ENCODE measurements at places on chromosomes 2 and 18.

DNA sequence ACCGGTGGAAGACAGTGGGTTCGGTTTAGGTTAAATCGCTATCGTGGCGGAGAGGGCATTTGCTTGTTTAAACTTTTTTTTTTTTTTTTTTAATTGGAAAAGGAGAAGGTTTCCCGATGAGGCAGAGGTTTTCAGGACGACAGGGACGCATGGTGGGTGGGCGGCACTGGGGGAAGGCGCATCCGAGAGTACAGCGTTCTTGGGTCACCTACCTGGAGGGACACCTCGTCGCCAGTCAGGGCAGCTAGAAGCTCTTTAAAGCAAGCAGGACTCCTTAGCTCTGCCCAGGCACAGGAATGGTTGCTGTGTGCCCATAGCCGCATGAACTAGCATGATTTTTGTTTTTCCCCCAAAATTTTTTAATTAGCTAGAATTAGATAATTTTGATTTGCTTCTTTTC, 437 bp downstream of the LDLRAD4 start:
- DNase-seq: no peak

DNA sequence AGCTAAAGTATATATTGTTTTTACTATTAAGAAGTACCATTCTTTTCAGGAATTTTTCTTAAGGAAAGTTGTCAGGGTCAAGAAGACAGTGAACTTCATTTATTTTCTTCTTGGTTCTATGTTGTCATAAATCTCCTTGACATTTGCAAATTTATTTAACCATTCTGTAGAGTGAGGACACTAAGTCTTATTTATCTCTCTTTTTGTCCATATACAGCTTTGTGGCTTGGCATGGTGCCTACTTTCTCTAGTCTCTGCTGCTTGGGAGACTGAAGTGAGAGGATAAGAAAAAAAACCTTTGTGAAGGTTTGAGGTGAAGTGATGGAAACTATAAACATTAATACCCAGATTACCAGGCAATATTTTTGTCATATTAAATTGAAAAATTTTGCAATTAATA, 1389.4 kb downstream of the SUCLG1 start:
- no peak for DNase-seq

- no peak for DNase-seq
These were observed 26.6 kb downstream of the TMEM18 start for GRCh38 chr2:650343-651310.

GRCh38 chr2:119254601-119255080, 31.0 kb downstream of the STEAP3 start:
- no peak for DNase-seq

GRCh38 chr2:47488870-47489584, 86.1 kb downstream of the MSH2 start:
- no peak for DNase-seq

DNA sequence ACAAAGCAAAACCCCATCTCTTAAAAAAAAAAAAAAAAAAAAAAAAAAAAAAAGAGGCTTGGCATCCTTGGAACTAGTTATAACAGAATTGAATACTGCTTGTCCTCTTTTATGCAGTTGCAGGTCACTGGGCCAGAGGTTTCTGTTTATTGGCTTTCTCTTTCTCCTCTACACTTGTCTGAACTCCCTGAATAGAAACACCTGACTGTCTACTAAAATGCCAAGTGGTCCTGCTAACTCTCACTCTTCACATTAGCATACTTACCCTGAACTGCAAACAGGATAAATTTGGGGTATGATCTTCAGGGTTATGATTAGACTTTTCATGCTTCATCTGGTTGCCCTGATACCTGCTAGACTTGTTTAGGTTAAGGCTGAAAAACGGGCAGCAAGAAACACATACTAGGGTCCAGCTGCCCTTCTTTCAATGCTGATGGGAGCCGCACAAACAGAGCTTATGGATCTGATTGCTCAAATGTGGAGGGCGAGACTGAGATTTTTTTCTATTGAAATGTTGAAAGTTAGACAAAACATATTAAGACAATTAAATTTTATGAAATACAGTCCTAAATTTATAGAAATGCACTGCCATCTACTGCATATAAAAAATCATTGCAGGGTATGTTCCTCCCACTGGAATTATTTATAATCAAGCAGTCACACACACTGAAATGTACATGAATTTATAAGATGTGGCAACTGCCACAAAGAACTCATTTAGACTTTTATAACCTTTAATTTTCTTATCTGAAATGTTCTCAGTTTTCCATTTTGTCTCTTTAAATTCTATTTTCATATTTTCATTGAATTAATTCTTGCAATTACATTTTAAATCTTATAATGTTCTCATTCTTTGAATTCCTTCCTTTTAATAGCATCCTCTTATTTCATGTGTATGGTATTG, 40.8 kb downstream of the GTF3C3 start:
- DNase-seq: no peak

- DNase-seq: no peak
These were observed 53.0 kb upstream of the FOSL2 start for GRCh38 chr2:28339516-28340175.

- no peak for DNase-seq
These were observed 38.0 kb downstream of the TMX3 start for GRCh38 chr18:68676913-68677312.
